ENCODE measurements at places on chromosomes 2 and 18.

DNA sequence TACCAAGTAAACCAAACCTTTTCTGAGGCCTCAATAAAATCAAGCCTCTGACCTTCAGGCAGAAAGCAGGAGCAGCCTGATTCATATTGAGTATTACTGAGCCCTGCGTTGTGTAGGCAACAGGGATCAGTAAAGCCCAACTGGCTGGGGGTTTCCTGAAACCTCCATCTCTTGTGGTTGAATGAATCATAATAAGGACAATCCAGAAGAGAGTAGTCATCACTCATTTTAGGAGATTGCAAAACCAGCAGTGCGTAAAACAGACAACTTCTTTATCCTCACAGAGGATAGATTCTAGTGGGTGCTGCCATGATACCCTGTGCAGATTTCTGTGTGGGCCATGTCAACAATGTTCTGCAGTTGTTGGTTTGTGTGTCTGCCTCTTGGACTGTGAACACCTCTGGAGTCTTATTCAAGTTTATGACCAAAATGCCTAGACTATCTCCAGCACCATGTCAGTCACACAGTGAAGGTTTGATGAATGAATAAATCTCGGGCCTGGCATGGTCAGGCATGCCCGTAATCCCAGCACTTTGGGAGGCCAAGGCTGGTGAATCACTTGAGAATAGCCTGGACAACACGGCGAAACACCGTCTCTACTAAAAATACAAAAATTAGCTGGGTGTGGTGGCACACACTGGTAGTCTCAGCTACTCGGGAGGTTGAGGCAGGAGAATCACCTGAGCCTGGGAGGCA, 51.8 kb upstream of the RAB27B start:
- DNase-seq: no peak

GRCh38 chr18:44323125-44323524, 357.6 kb upstream of the SETBP1 start:
- DNase-seq: no peak

- no peak for DNase-seq
Measured at GRCh38 chr18:75827751-75828287, 400.3 kb upstream of the SMIM21 start.

GRCh38 chr2:15756882-15757819, 165.5 kb downstream of the DDX1 start:
- no peak for DNase-seq

- DNase-seq: no peak
Measured at GRCh38 chr2:96065381-96065930, 30.7 kb upstream of the GPAT2 start.

- no peak for DNase-seq
Measured at GRCh38 chr2:220504938-220505503, 877.6 kb downstream of the SLC4A3 start.

DNA sequence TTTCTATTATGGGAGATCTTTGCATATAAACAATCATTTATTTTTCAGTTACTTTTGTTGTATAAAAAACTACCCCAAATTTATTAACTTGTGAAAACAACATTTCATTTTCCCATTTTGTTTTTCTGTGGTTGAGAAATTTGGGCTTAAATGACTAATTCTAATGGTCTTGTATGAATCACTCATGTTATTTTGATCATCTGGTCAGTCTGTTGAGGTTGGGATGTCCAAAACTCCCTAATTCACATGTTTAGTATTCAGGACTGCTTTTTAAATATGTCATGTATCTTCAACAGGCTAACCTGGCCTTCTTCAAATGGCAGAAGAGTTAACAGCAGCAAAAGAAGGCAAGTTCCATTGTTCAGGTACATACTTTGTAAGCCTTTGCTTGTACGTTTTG, 788.1 kb downstream of the TRIB2 start:
- DNase-seq: no peak

- DNase-seq: no peak
Measured at GRCh38 chr2:131966256-131966655, 195.5 kb downstream of the ANKRD30BL start.

- DNase-seq: no peak
Measured at GRCh38 chr2:229646186-229646723, 68.1 kb downstream of the DNER start.

- DNase-seq: no peak
Measured at GRCh38 chr18:39341129-39341528, 1775.5 kb upstream of the CELF4 start.

DNA sequence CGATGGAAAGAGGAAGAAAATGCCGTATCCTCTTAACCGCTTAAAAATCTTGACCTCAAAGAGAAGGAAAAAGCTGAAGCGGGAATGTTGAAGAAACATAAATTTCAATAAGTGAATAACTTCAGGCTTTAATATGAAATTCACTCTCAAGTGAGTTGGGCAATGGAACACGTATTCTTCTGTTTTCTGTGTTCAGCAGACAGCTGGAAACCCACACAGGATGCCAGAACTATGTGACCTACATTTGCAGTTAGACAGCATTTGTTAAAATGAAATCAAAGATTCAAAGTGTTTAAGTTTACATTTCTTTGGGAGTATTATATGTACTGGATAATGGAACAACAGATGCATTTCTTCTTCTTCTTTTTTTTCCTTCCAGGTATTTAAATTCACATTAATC, 80.5 kb upstream of the SPATS2L start:
- no peak for DNase-seq

- no peak for DNase-seq
Measured at GRCh38 chr2:43060390-43061016, 165.9 kb downstream of the ZFP36L2 start.

GRCh38 chr2:190088917-190089316, 26.4 kb upstream of the MSTN start:
- DNase-seq: no peak

DNA sequence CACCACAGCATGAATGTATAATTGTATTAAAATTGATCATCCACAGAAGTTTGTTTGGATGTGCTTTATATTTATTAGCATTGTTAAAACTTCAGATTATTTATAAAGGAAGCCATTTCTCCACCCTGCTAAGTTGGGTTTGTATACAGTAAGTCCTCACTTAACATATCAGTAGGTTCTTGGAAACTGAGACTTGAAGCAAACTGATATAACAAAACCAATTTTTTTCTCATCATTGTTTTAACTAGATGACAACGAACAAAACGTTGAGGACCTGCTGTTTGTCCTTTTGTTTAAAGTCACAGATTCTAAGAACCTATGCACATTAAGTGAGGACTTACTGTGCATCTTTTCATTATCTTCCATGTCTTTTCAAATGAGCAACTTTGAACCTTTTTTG, 17.1 kb downstream of the C2orf69 start:
- DNase-seq: no peak

GRCh38 chr2:112906276-112906675, 4.7 kb upstream of the IL37 start:
- DNase-seq: no peak

GRCh38 chr2:158716921-158717320, 78.2 kb upstream of the DAPL1 start:
- no peak for DNase-seq

DNA sequence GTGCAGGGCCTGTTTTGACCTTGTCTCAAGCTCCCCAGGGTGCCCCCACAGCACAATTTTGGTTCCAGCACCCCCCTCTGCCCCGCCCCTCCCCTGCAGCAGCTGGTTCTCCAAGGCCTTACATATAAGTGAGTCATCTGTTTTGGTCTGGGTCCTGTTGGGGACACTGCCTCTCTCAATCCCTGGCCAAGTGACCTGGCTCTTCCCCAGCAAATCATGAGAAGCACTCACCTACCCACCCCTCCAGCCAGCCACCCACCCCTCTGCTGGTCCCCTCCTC, 90.5 kb downstream of the INHBB start:
- DNase-seq: no peak

GRCh38 chr2:37753758-37754157, 82.3 kb upstream of the CDC42EP3 start:
- DNase-seq: no peak

DNA sequence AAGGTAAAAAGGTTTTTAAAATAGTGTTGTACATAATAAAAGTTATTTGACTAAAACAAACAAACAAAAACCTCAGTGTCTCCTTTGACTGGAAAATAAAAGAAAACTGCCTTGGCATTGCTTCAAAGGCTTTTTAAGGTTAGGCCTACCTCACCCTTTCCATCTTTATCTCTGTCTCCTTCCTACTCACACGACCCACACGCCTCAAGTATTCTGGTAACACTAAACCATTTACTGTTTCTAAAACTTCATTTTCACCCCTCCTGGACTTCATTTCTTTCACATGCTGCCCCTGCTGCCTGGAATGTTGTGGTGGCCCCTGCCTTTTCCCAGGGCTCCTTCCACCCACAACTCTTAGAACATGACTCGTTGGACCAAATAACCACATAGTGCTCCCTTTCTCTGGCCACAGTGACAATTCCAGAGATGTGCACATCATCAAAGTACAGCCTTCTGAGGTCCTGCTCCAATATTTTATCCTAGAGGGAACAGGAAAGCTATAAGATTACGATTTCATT, 54.0 kb downstream of the ERBB4 start:
- no peak for DNase-seq

DNA sequence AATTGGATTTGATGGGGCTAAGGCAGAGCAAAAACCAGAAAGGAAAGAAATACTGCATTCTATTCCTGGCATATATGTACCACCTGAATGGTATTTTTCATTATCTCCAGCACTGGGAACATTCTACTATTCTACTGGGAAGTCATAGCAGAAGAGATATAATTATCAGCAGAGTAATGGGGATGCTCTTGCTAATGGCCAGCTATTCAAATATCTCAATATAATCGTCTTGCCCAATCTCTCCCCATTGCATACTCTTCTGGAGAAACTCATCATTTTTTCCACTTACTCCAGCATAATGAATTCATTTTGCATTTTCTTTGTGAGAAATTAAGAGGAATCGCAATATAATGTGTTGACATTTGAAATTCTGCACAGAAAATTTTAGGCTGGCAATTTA, 1794.7 kb upstream of the PIK3C3 start:
- no peak for DNase-seq

DNA sequence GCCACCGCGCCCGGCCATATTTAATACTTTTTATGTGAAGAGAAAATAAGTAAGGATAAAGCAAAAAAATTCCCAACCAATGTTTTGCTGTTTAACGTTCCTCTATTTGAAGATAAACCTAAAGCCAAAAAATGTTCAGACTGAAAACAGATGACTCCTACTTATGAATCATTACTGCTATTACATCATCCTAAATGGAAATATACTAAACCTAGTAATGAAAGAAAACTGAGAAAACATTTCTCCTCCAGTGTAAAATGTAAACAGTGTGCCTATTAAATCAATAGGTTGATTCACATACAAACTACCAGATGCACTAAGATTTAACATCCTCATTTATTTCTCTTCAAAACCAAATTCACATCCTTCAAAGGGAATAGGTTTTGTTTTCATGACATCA, 43.5 kb downstream of the CWC22 start:
- no peak for DNase-seq

DNA sequence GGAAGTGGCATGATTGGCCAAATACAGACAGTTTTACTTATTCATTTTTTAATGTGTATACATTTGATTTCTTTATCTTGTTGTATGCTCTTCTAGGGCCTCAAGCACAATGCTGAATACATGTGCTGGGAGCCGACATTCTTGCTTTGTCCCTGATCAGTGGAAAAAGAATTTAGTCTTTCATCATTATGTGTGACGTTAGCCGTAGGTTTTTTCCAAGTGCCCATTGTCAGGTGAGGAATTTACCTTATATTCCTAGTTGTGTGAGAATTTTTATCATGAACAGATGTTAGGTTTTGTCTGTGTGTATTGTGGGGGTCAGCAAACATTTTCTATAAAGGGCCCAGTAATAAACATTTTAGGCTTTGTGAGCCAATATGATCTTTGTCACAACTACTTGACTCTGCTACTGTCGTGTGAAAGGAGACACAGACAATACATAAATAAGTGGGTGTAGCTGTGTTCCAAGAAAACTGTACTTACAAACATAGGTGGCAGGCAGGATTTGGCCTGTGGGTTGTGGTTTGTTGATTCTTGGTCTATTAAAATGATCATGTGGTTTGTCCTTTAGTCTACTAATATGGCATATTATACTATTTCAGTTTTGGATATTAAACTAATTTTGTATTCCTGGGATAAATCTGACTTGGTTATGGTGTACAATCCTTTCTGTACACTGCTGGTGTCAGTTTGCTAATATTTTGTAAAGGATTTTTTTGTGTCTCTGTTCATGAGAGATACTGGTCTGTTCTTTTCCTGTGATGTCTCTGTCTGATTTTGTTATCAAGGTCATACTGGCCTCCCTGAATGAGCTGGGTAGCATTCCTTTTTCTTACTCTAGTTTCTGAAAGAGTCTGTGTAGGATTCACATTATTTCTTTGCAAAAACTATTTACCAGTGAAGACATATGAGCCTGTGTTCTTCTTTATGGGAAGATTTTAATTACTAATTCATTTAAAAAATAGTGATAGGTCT, 132.2 kb upstream of the SMAD7 start:
- DNase-seq: no peak

GRCh38 chr2:118830118-118830517, 17.3 kb downstream of the EN1 start:
- no peak for DNase-seq

DNA sequence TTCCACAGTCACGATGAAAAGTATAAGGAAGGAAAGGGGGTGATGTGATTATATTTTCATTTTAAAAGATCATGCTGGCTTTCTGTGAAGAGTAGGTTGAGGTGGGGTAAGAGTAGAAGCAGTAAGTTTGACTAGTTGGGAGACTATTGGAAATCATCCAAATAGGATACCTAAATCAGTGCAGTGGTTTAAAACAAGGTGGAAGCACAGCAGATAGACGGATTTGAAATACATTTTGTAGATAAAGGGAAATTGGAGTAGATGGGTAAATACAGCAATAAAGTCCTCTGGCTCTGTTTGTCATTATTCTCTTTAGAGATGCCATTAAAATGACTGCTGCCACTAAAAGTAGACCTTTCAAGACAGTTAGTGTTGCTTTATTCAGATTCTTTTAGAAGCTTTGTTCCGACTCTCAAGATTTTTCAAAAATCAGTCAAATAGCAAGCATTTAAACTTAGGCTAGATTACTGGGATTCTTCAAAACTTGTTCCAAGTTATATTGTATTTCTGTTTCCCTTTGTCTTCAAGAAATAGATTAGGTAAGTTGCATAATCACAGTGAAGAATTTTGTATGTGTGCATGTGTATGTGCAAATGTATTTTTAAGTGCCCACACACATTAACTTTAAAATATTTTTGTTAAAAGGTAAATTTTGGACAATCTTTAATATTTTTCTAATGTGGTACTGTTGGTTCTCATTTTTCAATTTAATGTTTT, 61.7 kb upstream of the DTNA start:
- DNase-seq: no peak

DNA sequence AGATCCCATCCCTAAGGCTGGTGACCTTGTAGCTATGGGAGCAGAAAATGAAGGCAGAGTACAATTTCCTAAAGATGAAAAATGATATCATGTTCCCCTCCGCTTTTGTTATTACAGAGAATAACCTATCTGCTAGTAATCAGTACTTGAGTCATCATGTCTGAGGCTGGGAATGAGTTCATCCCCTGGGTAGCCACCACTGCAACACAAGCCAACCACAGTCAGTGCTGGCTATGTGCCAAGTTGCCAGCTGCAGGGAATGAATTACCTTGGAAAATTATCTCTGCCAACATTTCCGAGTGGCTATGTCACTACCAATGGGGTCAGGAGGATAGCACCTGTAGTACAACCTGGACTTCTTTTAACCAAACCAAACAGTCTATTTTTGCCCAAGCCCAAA, 1094.7 kb upstream of the DDX18 start:
- DNase-seq: no peak

GRCh38 chr2:222362336-222362735, 62.0 kb upstream of the SGPP2 start:
- no peak for DNase-seq
